Kidney (tissue), 22 donors: ENCODE measurements at places on chromosomes 12 and 14. TPM values are rescaled to one million over a fixed set of nuclear protein-coding genes. Genes with fewer than 3 reads are reported as not detected.
A peak's percentile ranks its signal among the peaks of the same experiment; 100 is the strongest.

DNA sequence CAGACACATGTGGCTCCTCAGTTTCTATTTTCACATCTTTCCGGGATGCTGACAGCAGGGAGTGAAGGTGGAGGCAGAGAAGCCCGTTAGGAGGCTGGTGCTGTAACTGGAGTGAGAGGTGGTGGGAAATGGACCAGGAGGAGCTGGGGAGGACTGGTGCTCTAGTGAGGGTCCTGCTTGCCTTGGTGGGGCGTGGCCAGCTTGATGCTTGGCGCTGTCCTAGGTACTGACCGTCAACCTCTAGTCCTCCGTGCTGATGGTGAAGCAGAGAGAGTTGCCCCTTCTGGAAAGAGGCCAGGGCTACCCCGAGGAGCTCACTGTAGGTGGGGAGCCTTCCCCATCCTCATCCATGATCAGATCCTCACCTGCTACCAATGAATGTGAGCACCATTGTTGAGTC is 1.4 kb downstream of the TRMT61A start:
- no peaks in the 10 kb centered on the region for H3K36me3 ChIP-seq
- DNase-seq = peak; percentile 66
- no peaks in the 10 kb centered on the region for H3K27me3 ChIP-seq
- H3K27ac ChIP-seq = no peak overlapping the region
- peaks cover 24% of the 10 kb centered on the region for H3K4me1 ChIP-seq

EFCAB11 gene
- polyA plus RNA-seq = 8.4 TPM

CCDC196 gene
- not detected for polyA plus RNA-seq

GRCh38 chr14:39977198-39977597 is 545.0 kb upstream of the FBXO33 start:
- H3K27me3 ChIP-seq = no peaks in the 10 kb centered on the region
- peaks cover 3% of the 10 kb centered on the region for H3K4me1 ChIP-seq
- DNase-seq = no peak
- H3K36me3 ChIP-seq = no peaks in the 10 kb centered on the region

EMP1 gene
- polyA plus RNA-seq = 45.1 TPM

DNA sequence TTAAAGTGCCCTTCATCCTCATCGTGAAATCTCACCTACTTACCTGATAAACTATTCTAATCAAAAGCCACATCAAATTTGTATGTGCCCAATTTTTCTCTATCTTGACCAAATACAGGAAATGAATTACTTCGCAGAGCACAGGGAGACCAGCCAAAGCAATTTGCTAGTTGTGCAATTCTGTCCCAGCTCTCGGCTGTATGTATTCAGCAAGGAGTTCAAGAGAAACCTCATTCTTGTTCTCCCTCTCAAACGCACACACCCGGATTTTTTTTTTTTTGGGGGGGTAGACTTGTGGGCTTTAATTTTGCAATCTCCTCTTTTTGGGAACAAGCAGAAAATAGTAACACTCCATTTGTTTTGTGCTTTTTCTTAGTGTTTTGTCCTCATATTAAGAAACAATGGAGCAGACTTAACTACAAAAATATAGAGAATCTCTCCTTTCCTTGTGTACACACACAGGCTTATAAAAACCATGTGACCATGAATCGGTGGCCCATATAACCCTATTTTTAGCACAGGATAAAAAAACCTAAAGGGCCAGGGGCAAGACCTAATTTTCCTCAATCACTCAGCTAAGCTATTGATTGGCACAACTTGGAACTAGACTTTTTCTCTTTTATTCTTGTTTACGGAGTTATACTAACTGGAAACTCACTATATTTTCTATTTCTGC is 64.2 kb downstream of the MBIP start:
- H3K27me3 ChIP-seq = no peaks in the 10 kb centered on the region
- H3K4me3 ChIP-seq = no peak overlapping the region
- no peak for DNase-seq
- no peaks in the 10 kb centered on the region for H3K4me1 ChIP-seq

DNA sequence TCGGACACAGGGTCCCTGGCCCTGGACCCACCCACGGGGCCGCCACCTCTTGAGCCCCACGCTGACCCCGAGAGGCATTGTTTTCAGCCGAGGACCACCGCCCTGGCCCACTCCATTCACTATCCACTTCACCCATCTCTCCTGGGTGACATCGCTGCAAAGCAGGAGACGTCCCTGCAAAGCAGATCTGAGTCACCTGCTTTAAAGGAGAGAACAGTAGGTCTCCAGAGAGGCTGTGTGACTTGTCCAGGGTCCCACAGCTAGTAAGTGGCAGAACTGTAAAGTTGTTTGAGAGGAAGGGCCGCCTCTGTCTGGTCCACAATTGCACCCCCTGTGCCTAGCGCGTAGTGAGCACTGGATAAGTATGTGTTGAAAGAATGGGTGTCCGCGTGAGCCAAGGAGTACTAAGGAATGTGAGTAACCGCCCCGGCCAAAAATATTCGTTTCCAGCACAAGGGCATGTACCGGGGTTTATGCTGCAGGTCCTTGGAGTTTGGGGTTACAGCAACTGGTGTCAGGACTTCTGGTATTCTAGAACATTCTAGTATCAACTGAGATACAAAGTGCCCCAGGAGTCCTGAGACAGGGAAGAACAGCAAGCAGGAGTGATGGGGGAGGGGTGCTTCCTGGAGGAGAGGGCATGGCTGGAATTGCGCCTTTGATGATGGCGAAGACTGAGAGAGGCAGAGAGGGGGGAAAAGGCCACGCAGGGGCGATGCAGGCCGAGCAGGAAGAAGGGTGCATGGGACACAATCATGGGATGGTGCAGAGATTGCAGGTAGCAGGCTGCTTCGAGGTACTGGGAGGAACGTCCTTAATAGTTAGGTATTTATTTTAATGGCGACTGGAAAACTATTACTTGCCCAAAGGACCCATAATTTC is 91.1 kb downstream of the SCARB1 start:
- H3K4me1 ChIP-seq = peaks cover 4% of the 10 kb centered on the region
- no peaks in the 10 kb centered on the region for H3K36me3 ChIP-seq
- DNase-seq = no peak

- no peaks in the 10 kb centered on the region for H3K36me3 ChIP-seq
- no peak overlapping the region for H3K4me3 ChIP-seq
- H3K4me1 ChIP-seq = peaks cover 6% of the 10 kb centered on the region
- H3K27ac ChIP-seq = no peak overlapping the region
These were observed 7.7 kb upstream of the DCP1B start for GRCh38 chr12:2011643-2012607.

DNA sequence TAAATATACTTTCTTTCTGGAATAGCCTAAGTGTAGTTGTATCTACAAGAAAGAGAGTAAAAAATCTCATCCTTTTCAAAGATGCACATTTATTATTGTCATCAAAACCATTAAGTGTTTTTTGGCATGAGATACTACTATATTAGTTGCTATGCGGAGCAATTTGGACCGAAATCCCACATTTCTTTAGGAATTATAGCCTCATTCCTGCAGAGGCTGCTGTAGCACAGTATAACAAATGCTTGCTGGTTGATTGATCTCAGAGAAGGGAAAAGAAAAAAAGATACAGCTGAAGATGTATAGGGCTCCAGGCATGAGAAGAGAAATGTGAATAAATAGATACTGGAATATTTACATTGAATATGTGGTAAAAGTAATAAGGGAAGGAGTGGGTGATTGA is 36.0 kb downstream of the RHOJ start:
- H3K4me3 ChIP-seq = no peak overlapping the region
- no peak for DNase-seq
- no peaks in the 10 kb centered on the region for H3K27me3 ChIP-seq

TSPAN31 gene
- polyA plus RNA-seq = 60.1 TPM

PELI2 gene
- polyA plus RNA-seq = 5.2 TPM
